ENCODE measurements at places on chromosomes 5 and 9.

DNA sequence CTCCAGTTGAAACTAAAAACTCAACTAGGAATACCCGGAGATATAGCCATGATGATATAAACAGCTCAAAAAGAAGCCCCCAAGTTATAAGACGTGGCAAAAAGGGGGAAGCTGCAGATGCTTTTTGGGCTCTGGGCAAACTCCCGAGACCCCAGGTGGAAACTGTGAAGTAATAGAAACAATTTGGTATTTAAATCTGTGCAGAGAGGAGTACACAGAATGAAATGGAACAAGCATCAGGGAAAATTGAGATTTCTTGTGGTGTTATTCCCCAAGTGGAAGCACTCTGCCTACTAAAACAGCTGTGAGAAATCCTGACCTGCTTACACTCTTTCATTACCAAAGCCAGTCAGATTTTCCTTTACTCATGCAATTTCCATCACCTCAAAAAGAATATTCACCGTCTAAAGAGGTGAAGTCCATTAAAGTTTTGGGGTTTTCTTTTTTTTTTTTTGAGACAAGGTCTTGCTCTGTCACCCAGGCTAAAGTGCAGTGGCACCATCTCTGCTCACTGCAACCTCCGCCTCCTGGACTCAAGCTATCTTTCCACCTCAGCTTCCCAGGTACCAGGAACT is 23.5 kb downstream of the SAXO1 start:
- no peak for DNase-seq

- no peak for DNase-seq
These were observed 19.3 kb upstream of the PPP2CA start for GRCh38 chr5:134245101-134245604.

DNA sequence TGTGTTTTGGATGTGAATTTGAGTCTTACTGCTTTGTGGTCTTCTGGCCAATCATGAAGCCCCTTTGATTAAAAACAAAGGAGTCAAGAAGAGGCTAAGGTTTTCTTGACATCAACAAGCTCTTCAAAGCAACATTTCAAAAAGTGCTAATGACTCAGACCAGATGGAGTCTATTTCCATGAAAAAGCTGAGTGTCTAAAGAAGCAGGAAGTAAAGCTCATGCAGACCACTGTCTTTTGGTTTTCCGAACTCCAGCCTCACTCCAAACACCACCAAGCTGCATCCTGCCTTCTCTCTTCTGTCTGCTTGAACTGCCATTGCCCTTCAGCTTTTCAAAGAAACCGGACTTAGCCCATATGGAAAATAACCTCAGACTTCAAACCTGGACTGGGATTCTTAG is 115.2 kb downstream of the PRDM6 start:
- no peak for DNase-seq

- DNase-seq, result no peak
These were observed 11.1 kb downstream of the GLDC start for GRCh38 chr9:6634444-6634843.

DNA sequence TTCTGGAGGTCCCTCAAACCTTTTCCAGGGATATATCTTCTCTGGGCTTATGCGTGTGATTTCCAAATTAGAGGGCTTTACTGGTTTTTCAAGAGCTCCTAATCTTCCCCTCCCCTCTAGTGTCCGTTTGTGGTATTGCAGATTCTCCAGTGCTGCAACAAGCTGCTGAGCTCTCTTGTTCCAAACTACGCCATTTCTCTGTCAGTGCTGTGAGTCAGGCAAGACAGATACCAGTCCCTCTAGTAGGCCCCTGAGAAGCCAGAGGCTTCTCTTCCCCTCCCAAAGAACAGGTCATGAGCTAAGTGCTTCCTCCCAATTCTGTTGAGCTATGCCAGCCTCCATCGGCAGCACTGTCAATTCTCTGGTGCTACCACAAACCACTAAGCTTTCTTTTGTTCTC is 149.5 kb downstream of the FANCC start:
- DNase-seq, result peak; percentile 31

DNA sequence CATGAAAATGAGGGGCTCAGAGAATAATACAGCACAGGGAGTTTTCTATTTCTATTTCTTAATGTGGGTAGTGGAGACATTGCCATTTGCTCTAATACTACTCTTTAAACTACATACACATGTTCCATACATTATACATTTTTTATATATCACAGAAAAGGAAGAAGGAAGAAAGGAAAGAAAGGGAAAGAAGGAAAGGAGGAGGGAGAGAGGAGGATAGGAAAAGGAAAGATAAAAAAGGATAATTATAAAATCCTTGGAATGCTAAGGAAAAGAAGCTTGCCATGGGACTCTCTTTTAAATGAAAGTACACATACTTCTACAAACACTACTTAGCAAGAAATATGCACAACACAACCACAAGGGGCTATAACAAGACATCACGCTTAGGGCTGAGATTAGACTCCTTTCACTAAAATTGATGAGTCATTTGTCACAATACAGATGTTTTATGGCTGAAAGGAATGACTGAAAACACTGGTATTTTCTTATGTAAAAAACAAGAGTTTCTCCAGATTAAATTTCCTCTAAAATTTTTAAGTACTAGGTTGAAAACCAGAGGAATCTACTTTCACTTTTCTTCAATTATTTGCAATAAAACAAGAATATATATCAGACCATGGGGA is 219.8 kb downstream of the ARL15 start:
- DNase-seq, result no peak

DNA sequence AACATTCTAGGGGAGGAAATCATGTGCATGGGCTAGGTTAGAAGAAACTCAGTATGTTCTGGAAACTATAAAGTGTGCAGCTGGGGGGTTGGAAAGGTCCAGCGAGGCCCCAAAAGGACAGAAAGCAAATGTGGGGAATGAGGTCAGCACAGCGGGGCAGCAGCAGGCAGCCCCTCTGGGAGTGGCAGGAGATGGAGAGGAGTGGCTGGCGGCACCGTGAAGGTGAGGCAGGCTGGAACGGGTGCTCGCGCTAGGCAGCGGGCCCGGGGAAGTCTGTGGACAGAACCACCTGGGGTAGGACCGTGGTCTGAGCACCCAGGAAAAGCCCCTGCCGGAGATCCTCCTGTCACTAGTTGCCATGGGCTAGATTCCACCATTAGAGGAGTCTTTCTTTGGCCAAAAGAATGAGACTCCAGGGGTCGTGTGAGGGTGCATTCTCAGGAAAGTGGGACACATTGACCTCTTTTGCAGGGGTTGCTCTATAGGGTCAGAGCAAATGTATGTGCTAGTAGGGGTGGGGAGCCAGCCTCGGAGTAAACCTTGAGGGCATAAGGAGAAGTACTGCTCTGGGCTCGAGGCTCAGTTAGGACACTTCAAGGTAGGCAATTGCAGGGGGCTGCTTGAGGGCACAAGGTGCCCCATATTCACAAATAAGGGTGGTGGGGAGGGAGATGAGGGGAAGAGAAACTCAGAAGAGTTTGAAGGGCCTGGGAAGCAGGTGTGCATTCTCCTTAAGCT is 61.2 kb downstream of the IL6ST start:
- no peak for DNase-seq

DNA sequence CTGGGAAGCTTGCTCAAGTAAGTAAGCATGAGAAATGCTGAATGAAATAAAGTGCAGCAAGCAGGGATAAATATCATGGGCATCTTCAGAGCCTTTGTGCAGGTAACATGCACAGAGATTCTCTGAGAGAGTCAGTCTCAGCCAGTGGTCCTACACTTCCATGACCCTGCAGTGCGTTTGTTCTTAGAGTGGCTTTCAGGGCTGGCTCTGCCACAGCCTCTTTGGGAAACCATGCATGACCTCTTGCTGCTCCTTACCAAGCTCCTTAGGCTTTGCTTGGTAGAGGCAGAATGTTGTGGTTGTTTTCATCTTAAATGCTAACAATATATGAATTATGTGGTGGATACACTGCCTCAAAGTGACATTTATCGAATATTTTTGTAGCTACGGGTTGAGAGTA is 5.4 kb downstream of the SYK start:
- no peak for DNase-seq

DNA sequence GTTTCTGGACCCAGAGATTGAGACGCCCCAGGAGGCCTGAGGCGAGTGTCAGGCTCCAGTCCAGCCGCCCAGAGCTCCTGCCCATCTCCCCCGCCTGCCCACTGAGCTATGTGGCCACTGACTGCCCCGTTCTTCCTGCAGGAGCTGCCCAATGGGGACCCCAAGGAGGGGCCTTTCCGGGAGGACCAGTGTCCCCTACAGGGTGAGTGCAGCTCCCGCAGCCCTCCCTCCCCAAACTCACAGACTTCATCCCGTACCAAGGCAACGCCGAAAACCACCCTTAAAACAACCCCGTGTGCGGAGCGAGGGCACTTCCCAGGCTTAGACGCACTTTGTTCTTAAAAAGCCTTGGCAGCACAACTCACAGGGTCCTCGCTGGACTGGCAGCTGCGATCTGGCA is 23.4 kb downstream of the NKD2 start:
- DNase-seq, result no peak

DNA sequence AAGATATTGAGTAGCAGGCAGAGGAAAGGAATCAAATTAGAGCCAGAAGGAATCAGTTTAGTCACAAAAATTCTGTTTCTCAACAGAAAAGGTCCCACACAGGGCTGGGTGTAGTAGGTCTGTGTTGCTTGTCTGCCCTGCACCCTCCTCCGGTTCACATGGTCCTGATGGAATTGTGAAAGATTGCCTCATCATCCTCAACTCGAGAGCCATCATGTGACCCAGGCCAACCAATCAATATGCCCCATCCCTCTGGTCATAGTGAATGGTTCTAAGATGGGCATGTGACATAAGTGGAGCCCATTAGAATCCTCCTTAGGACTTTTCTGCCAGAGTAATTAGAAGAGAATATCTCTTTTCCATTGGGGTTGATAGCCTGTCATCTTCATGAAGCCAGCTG is 56.7 kb upstream of the RAD23B start:
- no peak for DNase-seq

- no peak for DNase-seq
These were observed 12.1 kb downstream of the FEM1C start for GRCh38 chr5:115532517-115532916.

- DNase-seq, result peak; percentile 16
These were observed 86.9 kb downstream of the FRMD3 start for GRCh38 chr9:83451308-83451707.

GRCh38 chr9:122875523-122875922 is 29.6 kb downstream of the RC3H2 start:
- no peak for DNase-seq

GRCh38 chr9:112443200-112443599 is 43.4 kb upstream of the KIAA1958 start:
- DNase-seq, result no peak

DNA sequence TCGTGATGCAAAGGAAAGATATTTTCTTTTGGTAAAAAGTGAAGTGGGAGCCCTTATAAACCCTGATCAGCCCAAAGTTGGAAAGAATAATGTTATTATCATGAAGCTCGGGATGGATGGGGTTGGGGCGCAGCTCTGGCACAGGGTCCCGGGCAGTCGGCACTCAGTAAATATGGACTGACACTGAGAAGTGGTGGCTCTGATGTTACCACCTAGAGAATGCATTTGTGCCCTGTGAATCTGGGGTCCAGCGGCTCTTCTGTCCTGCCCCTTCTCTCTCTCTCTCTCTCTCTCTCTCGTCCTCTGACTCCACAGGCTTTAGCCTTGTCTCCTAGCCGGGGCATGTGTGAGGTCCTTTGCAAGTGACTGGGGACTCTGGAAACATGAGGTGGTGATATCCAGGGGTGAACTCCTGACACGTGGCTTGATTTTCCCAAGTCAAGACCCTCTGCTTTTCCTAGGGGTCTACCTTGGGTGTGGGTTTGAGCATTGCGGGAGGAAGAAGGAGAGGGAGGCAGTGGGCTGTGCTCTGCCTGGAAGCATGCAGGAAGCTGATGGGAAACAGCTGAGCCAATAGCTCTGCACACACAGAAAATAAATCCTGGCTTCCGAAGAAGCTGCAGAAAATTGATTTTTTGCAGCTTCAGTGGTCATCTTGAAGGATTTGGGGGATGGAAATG is 162.7 kb downstream of the MACROH2A1 start:
- DNase-seq, result no peak

GRCh38 chr9:69674112-69674685 is 2.0 kb upstream of the APBA1 start:
- DNase-seq, result no peak

DNA sequence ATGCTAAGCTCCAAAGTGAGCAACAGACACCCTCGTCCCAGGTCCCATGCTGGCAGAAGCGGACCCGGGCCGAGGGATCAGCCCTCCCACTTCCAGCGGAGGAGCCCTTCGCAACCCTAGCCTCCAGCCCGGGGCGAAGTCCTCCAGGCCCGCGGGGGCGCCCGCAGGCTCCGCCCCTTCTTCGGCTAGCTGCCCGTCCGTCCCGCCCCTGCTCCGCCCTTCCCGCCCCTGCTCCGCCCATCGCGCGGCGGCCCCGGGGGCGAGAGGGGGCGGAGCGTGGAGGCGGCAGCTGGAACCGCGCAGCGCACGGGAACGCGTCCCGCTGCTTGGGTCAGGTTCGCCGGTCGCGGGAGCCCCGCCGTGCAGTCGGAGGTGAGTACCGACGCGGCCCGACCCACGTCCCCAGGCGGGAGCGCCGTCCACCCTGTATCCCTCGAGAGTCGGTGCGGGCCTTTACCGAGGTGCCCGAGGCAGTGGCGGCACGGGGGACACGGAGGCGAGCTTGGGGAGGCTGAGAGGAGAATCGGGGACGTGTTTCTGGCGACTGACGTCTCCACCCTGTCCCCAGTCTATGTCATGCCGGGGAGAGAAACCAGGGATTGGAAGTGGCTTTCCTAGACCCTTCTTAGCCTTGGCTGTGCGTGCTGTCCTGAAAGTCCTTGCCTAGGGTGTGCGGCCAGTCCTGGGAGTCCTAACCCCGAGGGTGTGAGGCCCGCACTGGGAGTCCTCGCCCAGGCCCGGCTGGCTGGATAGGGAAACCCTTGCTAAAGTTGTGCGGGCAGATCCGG is at the start of gene ACO1:
Gene ACO1 (plus strand): TSS at position 280 of the 788 bp plus-strand sequence. CDS start 20,864 bp downstream, outside the sequence.
- DNase-seq, result peak; percentile 50

DNA sequence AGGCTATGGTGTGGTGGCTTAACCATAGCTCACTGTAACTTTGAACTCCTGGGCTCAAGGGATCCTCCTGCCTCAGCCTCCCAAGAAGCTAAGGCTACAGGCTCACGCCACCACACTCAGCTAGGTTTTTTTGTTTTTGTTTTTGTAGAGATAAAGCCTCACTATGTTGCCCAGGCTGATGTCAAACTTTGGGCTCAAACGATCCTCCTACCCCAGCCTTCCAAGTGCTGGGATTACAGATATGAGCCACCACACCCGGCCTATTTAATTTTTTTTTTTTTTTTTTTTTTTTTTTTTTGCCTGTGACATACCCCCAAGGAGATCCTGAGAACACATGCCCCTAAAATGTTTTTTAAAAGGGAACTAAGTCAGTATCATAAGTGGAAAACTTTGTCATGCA is 10.4 kb downstream of the FUBP3 start:
- DNase-seq, result no peak

GRCh38 chr9:128946571-128947276 is 679 bp downstream of the DOLK start:
- DNase-seq, result no peak

GRCh38 chr5:178537467-178538371 is 52.5 kb downstream of the COL23A1 start:
- no peak for DNase-seq

- DNase-seq, result no peak
These were observed 135.4 kb upstream of the SPEF2 start for GRCh38 chr5:35482167-35482755.

GRCh38 chr9:120136696-120137095 is 443.3 kb downstream of the CDK5RAP2 start:
- DNase-seq, result no peak

- no peak for DNase-seq
These were observed 267.7 kb upstream of the GAS1 start for GRCh38 chr9:87214991-87215390.

- no peak for DNase-seq
These were observed 414 bp downstream of the WDR38 start for GRCh38 chr9:124853605-124854143.
